Head of caudate nucleus (tissue), 42 donors: ENCODE measurements at places on chromosomes 5 and 9.

- DNase-seq: no peak
These were observed 17.1 kb downstream of the C9orf43 start for GRCh38 chr9:113427629-113428028.

GRCh38 chr5:67381236-67381880 lies 184.8 kb upstream of the CD180 start:
- no peak for DNase-seq

GRCh38 chr9:91177081-91177480 lies 184.6 kb downstream of the AUH start:
- DNase-seq: no peak

- no peak for DNase-seq
These were observed 169.2 kb upstream of the CTNND2 start for GRCh38 chr5:12073426-12073825.

DNA sequence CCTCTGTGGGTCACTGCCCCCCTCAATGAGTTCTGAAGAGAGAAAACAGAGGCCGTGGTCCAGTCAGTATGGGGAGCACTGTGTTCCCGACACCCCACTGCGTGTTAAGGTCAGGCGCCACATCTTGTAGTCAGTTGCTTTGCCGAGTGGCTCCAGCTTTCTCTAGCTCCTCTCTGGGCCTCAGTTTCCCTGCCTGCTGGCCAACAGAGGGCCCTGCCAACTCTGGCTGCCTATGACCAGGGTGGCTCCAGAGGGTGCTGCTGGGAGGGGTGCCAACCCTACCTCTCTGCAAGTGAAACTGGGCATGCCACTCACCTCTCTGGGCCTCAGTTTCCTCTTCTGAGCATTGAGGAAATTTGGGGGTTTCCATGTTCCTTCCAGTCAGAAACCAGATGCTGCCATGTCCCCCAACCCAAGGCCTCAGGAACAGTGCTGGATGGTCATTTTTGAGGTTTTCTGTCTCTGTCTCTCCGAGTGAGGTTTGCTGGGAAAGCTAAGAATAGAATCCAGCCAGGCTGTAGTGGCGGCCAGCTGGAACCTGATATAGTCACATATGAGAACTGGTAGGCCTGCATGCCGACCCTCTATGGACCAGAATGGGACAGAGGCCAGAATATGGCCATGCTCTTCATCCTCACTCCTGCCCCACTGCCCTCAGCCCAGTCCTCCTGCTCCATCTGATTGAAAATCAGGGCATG lies 132.1 kb downstream of the PHF2 start:
- no peak for DNase-seq

DNA sequence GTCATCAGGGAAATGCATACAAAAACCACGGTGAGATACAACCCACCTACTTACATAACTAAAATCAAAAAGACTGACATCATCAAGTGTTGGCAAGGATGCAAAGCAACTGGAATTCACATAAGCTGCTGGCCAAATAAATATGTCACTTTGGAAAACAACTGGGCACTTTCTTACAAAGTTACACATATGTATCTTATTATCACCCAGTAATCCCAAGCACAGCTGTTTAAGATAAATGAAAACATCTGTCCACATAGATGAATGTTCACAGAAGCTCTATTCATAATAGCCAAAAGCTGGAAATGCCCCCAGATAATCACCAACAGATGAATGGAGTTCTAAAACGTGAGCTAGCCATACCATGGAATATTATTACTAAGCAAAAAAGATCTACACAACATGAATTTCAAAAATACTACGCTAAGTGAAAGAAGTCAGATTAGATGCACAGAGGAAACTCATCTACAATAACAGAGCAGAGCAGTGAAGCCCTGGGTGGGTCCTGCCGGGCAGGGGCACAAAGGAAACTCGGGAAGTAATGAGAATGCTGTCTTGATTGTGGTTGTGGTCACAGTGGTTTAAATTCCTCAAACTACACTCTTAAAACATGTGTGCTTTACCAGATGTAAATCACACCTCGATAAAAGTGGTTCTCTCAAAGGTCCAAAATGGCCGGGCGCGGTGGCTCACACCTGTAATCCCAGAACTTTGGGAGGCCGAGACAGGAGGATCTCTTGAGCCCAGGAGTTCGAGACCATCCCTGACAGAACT lies 8.5 kb downstream of the CAMSAP1 start:
- DNase-seq: no peak

DNA sequence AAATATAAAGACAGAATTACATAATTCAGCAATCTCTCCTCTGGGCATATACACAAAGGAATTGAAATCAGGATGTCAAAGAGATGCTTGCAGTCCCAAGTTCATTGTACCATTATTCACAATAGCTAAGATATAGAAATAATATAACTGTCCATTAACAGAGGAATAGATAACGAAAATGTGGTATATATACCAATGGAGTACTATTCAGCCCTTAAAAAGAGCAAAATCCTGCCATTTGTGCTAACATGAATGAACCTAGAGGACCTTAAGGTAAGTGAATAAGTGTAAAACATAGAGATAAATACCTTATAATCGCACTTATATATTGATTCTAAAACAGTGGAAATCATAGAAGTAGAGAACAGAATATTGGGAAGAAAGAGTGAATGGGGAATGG lies 7.0 kb downstream of the ST8SIA4 start:
- no peak for DNase-seq

DNA sequence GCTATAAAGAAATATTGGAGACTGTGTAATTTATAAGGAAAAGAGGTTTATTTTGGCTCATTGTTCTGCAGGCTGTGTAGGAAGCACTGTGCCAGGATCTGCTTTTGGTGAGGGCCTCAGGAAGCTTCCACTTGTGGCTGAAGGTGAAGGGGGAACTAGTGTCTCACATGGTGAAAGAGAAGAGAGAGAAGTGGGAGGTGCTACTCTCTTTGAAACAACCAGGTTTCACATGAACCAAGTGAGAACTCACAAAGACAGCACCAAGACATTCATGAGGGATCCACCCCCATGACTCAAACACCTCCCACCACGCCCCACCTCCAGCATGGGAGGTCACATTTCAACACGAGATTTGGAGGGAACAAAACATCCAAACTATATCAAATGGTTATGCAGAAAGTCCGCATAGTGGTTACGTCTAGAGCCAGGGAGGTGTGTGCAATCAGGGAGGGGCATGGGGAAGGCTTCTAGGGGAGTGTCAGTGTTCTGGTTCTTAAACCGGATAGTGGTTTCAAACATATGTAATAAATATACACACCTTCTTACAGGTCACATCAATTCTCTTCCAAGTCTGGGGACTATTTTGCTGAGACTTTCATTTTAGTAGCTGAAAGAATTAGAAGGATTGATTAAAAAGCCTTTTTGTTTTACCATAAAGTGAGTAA lies 113.0 kb downstream of the TRIO start:
- no peak for DNase-seq

- no peak for DNase-seq
These were observed 28.4 kb upstream of the HK3 start for GRCh38 chr5:176927562-176927961.

DNA sequence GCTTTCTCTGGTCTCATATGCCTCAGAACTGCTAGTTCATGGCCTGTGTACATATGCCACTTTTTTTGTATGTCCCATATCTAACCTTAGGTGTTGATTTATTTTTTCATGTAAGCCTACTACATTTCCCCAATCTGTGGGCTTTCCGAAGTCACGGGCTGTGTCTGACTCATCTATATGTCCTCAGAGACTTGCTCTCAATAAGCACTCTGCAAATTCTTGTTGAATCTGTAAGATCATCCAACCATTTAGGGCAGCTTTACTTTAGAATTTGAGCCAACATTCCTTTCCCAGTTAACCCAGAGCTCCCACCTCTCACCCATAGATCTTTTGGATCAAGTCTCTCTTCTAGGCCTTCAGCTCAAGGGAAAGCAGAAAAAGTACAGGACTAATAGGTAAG lies 263.4 kb downstream of the SEC61B start:
- no peak for DNase-seq

DNA sequence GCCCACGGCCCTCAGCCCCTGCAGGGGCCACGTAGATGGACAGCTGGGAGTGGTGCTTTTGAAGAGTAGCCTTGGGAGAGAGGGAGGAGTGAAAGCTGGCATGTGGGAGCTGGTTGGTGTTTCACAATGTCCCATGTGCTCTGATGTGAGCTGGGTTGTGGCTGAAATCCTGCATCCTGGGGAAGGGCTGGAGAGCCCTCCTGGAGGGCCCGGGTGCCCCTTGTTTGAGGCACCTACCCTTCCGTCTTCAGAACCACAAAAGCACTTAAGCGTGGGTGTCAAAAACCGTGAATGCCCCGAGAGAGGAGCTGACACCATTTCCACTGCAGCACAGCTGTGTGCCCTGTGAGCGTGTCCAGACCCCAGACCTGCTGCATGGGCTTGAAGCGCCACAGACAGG lies 199.1 kb upstream of the ZNF618 start:
- DNase-seq: no peak

- no peak for DNase-seq
These were observed 175.5 kb upstream of the POU5F2 start for GRCh38 chr5:93916872-93917271.

DNA sequence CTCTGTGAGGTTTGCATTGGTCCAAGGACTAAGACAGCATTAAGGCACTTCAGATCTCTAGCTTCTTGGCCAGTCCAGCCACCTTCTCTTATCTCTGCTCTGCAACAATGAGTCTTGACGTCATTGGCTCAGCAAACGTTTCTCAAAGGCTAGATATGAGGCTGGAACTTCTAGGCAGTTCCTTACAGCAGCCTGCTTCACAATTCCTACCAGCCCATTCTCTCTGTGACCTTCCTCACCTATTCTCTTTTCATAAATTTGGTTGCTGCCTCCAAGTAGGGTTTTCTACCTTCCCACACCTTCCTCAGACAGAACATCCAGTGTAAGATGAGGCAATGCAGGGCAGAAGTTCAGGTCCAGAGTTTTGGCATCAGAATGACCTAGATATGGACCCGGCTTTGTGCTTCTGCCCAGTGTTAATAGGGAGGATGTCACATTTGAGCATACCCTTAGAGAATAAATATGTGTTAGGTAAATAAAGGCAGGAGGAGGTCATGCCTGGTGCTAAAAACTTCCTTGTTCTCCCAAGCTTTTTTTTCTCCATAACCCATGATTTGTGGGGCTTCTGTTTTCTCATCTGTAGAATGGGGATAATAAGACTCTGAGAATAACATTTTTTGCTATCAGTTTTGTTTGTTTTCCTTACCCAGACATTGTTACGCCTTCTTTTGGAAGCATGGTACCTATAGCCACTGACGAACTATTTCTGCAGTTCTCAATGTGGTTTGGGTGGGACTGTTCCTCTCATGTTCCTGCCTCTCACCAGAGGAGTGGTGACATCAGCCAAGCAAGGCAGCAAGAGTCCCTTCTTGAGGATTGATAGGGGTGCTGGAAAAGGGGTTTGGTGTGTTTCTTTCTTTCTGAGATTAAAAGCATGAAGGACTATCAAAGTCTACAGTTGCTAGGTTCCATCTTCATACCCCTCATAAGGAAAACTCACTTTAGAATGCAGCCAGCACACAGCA lies 220.6 kb upstream of the TRIM32 start:
- DNase-seq: no peak

DNA sequence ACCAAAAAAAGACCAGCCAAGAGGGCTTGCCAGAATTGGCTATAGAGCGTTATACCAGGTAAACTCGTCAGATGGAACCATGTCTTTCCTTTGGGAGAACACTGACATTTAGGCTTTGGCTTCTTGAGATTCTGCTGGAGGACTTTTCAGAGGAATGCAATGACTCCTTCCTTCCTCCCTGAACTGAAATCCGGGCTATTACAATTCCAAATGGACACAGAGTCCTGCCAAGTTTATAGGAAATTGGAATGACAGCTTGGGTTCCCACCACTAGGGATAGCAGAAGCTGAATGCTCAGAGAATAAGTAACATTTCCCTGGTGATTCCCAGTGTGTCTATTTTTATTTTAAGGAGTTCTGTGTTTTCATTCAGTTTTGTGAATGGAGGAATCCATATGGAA lies 143.0 kb downstream of the FGF1 start:
- DNase-seq: no peak

GRCh38 chr5:1640421-1640881 lies 116.7 kb upstream of the LPCAT1 start:
- peak; percentile 26 for DNase-seq

DNA sequence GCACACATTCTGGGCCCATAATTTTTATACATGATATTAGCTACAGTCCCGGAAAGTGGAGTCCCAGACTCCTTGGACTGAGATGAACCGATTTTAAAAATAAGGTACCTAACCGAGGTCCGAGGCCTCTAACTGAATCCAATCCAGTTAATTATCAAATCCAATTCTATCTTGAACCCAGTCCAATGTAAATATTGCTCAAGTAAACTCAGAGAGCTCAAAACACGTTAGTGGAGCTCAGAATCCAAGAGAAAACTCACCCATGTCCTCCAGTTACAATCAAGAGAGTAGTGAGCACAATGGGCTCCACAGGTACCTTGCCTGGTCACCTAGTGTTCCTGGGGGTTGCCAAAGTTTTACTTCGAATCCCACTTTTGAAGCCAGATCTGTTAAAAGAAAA lies 37.9 kb upstream of the DIRAS2 start:
- DNase-seq: no peak

DNA sequence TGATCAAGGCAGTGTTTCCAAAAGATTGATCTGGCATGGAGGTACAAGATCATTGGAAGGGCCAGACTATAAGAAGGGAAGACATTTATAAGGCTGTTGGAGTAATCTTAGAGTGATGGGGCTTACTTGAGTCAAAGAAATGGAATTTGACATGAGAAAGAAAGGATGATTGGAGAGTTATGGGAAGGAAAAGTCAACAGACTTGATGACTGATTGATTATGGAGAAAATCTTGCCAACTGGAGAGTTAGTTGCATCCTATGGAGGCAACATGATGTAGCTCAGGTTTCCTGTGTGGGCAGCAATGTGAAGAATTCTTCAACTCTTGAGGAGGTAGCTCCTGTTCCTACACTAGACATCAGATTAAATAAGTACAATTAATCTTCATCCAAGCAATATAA lies 10.9 kb upstream of the MAST4 start:
- DNase-seq: no peak

DNA sequence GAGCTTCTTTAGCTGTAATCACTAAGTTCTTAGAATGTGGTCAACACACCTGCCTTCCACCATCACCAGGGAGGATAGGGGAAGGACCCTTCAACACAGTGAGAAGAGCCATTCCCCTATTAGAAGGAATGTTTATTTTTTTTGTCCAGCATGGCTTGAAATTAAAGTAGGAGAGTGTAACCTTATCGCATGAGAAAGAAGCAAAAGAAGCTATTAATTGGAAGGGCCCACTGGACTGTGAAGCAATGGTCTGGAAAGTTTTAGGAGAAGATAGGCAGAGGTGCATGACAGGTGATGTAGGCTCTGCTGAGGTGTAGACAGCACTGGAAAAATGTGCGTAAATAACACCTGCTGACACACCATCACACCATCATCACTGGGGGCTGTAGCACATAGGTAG lies 1526.0 kb downstream of the MAT2B start:
- no peak for DNase-seq

DNA sequence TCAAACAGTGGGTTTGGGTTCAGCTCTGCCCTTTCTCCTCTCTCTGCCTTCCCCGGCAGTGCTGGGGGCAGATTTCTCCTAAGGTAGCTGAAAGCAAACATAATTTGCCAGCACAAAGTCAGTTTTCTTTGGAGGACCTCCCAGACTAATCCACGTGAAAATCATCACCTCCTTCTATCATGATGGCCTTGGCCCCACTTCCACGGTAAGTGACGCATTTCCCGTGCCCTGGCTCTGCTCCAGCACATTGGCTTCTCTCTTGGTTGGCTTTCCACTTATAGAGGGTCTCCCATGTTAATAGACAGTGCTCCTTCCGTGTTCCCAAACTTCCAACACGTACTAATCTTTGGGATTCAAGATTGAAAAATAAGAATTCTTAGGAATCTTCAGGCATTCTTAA lies 74.1 kb upstream of the TRIO start:
- DNase-seq: no peak

- DNase-seq: no peak
These were observed 156.4 kb downstream of the SPOCK1 start for GRCh38 chr5:137342764-137343163.

GRCh38 chr5:53557386-53557785 lies 3.1 kb upstream of the NDUFS4 start:
- no peak for DNase-seq
